ENCODE measurements at places on chromosomes 5 and 9. TPM values are rescaled to one million over a fixed set of nuclear protein-coding genes. Genes with fewer than 3 reads are reported as not detected.

DNA sequence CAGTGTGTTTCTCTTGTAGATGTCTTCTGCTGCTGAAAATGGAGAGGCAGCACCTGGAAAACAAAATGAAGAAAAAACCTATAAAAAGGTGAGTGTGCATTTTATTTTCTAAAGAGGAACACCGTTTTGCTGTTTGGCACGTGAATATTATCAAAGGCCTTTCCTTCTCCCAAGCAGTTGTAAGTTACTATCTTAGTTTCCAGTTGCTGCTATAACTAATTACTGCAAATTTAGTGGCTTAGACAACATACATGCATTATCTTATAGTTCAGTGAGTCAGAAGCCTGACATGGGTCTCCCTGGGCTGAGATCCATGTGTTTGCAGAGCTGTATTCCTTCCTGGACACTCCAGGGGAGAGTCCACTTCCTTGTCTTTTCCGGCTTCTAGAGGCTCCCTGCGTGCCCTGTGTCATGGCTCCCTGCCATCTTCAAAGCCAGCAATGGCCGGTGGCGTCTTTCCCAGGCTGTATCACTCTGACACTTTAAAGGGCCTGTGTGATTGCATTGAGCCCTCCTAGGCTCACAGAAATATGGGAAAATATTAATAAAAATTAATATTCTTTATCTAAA, 117.6 kb downstream of the PIP5K1B start:
- DNase-seq: peak; percentile 70

DNA sequence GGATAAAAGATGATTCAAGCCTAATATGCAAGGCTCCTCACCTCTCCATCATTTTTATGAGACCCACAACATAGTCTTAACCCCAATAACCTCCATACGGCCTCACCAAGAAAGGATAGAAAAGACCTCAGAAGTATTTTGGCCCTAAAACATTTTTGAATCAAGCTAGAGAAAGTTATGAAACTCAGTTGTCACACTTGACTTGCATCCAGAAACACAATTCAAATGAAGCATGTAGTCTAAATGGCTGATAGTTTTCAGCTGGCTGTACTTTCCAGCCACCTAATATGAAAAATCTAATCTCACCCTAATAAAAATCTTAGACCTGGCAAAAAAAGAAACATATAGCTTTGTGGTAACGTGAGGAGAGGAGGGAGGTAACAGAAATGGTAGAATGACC, 116.1 kb downstream of the ARL15 start:
- no peak for DNase-seq

GRCh38 chr9:27440888-27441740, 83.0 kb upstream of the IFNK start:
- no peak for DNase-seq

- no peak for DNase-seq
Measured at GRCh38 chr9:114198249-114199040, 43.1 kb downstream of the COL27A1 start.

GRCh38 chr5:120447706-120448239, 16.3 kb upstream of the PRR16 start:
- no peak for DNase-seq

GRCh38 chr5:1796371-1797102, 3.1 kb downstream of the MRPL36 start:
- DNase-seq: no peak

Gene ZFP2
- 1.1 TPM for total RNA-seq

Gene SOX30
- total RNA-seq: not detected
